Foreskin melanocyte (primary cell): ENCODE measurements at places on chromosomes 7 and 10.

DNA sequence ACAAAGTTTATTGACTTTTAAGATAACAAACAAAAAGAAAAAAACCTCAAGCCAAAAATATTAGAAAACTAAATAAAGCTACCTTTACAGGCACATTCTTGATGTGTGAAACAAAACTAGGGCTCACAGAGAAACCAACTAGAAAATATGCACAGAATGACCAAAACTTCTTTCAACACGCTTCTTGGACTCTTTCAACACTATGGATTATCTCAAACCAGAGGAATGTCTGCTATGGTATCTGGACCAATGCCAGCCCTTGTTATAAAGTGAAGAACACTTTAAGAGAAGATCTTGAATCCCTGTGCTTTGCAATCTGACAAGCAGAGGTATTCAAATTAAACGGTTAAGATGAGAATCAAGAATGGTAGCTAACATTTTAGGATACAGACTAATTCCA, 76.6 kb downstream of the DNAJC1 start:
- peak; percentile 80 for DNase-seq

DNA sequence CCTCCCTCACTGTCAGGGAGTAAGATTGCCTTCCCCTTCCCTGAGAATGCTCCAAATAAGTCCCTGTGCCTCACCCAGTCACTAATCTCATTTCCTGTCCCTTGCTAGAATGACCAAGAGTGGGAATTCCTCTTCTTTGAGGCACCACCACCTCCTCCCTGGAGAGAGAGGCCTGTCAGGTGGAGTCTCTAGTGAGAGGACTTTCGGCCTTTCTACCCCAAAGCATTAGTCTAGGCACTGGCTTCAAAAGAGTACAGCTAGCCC, 145.0 kb downstream of the PTPN20 start:
- DNase-seq, result no peak

GRCh38 chr7:47149208-47149839, 432.6 kb downstream of the TNS3 start:
- no peak for DNase-seq

DNA sequence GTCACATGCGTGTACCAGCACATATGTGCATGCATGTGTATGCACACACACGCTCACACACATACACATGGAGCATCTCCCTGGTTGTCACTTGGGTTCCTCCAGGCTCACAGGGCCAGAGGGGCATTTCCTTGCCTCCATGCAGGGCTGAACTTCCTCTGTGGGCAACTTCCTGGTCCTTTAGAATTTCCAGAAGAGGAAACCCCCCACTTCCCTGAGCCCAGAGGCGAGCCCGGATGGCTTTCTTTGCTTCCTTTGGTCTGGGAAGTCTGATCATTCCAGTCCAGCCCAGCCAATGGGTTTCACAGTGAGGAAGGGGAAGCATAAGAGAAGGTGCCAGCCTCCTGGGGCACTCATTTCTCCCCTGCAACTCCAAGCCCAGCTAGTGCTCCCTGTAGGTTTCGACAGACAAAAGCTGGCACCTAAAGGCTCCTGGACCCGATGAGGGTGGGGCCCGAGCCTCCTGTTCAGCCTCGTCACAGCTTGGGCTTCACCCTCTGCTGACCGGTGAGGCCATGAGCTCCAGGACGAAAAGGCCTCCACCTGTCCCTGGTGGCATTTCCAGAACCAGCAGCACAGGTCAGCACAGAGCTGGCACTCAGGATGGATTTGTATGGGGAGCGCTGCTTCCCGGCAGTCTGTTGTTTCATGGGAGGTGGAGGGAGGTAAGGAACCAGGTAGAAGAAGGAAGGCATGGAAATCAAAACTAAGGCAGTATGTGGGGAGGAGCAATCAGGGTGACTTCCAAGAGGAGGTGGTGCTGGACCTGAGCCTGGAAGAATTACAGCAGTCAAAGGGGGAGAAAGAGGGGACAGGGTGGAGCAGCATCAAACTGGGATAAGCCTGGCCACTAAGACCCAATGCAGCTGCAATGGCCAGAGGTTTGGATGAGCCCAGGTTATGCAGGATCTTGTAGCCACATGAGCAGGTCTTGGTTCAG, 23.7 kb downstream of the BTBD16 start:
- no peak for DNase-seq

DNA sequence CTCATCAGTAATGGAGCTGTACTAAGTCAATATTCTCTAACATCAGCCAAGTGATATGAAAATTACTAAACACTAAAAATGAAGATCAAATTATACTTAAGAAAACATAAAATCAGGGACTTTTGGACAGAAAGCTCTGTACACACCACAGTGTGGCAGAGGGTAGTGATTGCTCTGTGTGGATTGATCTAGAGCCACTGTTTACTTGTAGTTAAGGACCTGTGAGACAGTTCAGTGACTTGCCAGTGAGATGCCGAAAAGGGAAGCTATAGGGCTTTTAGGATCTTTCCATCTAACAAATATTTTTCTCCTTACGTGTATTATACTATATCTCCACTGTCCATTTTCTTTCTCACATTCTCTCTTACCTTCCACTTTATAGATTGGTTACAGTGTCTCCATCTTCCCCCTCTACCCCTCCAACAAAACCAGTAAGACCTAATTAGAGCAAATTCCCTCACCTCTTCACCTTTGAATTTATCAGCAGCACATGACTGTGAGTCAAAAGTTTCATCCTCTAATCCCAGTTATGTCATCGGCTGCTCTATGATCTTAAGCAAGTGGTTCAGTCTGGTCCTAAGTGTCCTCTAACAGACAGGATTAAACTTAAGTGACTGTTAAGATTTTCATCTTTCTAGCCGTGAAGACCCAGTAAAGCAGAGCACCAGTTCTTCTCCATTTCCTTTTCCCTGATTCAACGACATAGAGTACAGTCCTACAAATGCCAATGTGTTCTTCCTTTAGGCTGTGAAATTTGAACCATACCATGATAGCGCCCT, 6.9 kb downstream of the PIK3CG start:
- DNase-seq, result no peak

- DNase-seq, result no peak
These were observed 127.8 kb downstream of the RAPGEF5 start for GRCh38 chr7:22229148-22229547.

GRCh38 chr10:25226775-25227682, 52.2 kb downstream of the GPR158 start:
- peak; percentile 61 for DNase-seq

- no peak for DNase-seq
These were observed 4.1 kb downstream of the NEUROD6 start for GRCh38 chr7:31336202-31337001.

- DNase-seq, result no peak
These were observed 20.6 kb upstream of the CDCA7L start for GRCh38 chr7:21966271-21966670.

DNA sequence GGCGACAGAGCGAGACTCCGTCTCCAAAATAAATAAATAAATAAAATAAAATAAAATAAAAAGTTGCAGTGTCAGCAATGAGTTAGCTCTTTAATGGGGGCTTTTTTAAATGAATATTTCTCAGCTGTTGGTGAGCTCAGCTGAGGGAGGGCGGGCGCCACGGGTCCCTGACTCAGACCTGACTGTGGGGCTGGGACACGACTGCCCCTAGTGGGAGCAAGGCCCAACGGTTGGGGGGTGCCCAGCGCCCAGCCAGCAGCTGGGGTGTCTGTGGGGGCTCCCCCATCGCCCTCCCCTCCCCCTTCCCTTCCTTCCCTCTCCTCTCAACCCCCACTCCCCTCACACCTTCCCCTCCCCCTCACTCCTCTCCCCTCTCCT, 46.6 kb downstream of the PWWP2B start:
- DNase-seq, result no peak

GRCh38 chr10:88499569-88500470, 83.3 kb downstream of the RNLS start:
- DNase-seq, result no peak

GRCh38 chr10:105509517-105509916, 868.4 kb downstream of the SORCS3 start:
- DNase-seq, result no peak

DNA sequence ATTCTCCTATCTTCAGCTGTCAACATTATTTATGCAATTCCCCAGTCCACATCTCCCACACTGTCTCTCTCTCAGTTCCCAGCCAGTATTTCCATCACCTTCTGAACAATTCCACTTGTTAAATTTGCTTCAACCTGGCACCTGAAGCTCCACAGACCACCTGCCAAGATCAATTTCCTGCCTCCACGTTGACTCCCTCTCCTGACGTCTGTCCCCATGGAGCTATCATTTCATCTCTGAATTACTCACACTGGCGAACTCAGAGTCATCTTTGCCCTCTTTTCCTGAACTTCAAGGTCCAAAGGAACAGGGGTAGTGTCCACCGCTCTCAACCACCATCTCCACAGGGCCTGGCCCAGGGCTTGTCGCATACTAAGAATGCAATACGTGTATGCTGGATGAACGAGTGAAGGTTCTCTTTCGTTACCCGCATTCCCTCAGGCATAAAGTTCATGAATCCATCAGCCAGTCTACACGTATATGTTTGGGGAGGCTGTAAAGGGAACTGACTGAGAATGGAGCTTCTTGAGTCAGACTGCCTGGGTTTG, 183.3 kb downstream of the JCAD start:
- no peak for DNase-seq

DNA sequence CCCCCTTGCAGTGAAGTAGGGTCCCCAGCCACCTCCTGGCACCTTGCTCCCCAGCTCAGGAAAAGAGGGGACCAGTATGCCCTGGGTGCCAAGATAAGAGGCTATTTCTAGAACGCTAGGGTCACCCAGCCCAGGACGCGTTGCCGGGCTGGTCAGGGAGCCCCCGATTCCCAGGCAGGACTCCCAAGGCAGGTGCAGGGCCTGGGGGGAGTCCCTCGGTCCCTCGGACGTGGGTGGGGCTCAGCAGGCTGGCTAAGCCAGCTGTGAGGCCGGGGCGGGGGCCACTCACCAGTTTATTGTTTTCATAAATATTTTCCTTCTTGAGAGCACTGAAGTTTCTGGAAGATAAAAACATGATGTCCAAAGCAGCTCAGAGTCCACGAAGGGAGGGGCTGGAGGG, 9.3 kb downstream of the MICALL2 start:
- DNase-seq, result no peak

DNA sequence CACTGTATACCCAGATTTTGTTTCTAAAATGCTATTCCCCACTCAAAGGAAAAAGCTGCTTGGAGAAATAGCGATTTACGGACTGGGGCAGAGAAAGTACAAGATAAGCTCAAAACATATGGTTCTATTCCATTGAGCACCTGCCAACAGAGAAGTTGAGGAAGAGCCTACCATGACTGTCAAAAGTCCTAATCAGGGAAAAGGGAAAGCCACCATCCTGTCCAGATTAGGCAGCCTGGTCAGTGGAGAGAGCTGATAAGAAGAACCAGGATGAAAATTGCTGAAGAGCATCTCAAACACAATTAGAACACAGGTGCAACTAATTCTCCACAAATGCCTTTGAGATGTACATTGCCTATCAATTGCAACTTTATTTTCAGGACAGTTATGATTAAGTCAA, 104.1 kb downstream of the MYOF start:
- no peak for DNase-seq

DNA sequence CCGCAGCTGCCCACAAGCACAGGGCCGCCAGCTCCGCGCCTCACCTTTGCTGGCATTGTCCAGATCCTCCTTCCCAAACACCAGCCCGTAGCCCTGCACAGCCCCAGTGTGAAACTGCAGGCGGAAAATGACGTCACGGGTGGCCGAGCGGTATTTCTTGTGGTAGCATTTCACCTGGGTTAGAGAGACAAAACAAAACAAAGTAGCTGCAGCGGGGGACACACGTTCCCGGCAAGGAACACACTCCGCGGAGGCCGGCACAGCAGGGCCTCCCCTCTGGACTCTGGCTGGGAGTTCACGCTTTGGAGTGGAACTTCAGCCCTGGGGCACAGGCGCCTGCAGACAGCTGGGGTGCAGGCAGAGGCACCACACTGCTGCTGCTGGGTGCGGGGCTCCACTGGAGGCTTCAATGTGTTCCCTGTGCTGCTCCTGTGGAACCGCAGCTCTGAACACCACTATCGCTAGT, 181.1 kb downstream of the TNS3 start:
- no peak for DNase-seq
